NCI-H187 (cell line): ENCODE measurements at places on chromosomes 6 and 20.

GRCh38 chr6:15320693-15321092 is 74.8 kb downstream of the JARID2 start:
- DNase-seq: no peak

GRCh38 chr20:44805979-44806620 is 4.2 kb downstream of the RIMS4 start:
- no peak for DNase-seq

GRCh38 chr20:535958-536357 is 7.6 kb downstream of the CSNK2A1 start:
- no peak for DNase-seq

DNA sequence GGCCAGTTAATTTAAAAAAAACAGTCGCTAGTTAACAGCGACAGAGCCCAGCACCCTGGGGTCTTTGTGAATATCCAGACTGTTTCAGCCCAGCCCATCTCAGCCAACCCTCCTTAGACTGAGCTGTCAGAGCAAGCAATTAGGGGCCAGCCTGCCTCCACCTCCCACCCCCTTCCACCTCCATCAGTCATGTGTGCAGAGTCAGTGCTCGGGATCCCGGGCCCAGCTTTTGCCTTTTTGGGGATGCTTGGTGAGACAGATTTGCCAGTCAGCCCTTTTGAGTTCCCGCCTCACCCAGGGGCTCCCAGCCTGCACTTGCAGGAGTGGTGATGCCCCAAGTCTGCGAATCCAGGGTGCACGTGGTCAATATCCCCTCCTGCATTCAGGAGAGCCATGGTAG is 6.5 kb upstream of the FAM83D start:
- DNase-seq: no peak

DNA sequence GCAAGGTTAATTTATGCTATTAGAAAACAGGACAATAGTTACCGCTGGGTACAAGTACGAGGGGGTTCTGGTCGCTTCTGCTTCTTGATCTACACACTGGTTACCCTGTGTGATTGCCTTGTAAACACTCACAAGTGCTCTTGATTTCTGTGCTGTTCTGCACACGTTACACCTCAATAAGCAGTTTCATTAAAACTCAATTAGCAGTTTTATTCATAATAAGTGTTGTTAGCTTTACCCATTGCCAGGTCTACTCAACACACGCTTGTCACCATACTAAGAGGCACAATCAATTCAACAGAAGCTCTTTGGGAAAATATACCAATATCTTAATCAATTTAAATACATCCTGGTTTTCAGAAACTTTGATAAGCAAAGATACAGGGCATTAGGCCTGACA is 20.4 kb downstream of the BMP7 start:
- DNase-seq: no peak
